Endothelial cell (in vitro differentiated cells): ENCODE measurements at places on chromosomes 1 and 21.

DNA sequence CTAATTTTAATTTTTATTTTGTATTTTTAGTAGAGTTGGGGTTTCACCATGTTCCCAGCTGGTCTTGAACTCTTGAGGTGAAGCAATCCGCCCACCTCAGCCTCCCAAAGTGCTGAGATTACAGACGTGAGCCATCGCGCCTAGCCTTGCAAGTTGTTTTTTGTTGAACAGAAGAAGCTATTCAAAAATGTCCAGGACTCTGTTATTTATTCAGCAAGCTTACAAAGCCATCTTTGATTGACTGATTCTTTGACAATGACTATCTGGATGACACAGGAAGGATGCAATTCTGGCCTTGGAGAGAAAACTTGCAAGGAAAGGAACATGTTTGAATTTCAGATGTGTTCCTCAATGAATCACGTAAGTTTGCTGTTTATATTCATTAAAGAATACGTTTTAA is 63.5 kb downstream of the MAP3K7CL start:
- no peak for DNase-seq

DNA sequence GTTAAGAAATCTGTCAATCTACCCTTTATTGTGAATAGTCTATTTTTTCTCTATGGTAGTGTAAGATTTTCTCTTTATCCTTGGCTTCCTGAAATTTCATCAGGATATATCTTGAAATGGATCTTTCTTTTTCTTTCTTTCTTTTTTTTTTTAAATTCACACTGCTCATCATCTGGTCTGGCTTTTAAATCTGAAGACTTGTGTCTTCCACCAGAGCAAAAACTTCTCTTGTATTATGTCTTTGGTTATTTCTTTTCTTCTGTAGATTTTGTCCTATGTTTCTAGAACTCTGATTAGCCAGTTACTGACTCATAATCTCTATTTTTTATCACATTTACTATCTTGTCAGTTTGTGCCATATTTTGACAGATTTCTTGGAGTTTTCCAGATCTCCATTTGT is 133.8 kb upstream of the LMO4 start:
- no peak for DNase-seq

DNA sequence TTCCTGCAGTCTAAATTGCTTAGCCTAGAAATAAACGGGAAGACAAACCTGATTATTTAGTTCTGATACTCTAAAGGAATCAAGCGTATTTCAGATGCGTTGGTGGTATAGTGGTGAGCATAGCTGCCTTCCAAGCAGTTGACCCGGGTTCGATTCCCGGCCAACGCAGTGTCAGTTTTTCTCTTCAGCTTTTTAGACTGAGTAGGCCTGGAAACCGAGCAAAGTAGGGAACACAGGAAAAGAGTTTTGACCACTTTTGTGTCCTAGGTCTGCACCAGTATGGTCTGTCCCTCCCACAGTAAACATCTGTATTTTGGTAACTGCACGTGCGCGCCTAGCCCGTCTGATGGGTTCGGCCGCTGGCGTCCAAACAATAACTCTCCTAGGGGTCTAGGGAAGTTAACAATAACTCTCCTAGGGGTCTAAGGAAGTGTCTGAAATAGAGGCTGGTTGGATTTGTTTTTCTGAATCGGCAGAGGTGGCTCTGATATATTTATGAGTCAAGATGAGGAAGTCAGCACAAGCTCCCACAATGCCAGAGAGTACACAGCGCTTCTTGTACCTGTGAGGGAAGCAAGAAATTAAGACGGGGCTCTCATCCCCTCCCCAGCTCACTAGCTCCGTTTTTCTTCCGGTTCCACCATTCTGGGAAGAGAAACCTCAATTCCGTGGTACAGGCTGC is 15.6 kb upstream of the HJV start:
- peak; percentile 81 for DNase-seq

GRCh38 chr1:93690341-93690740 is 8.7 kb upstream of the BCAR3 start:
- DNase-seq = no peak

GRCh38 chr21:31267644-31268043 is 76.4 kb downstream of the TIAM1 start:
- DNase-seq = no peak

- no peak for DNase-seq
Observed at GRCh38 chr1:98839840-98840239, 164.8 kb downstream of the PLPPR5 start.

DNA sequence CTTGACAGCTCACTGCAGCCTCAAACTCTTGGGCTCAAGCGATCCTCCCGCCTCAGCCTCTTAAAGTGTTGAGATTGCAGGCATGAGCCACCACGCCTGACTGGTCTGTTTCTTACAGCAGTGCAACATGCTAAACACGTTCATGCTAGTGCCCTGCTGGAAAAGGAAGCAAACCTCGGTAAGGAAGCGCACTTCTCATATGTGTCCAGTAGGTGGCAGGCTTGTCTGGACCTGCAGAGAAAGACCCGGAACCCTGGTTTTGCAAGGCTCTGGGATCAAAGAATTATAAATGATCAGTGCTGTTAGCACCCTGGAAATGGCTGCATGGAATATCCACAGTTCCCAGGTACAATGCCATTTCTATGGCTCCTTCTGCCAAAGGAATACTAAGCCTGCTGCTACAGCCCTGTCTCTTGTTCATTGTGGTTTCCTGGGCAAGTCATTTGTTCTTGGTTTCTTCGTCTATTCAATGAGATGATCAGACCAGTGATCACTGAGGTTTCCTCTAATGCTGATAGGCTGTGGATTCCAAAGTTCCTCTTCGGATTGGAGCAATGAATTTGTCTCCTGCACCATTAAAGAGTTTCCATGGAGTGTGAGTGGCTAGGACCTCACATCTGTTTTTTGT is 15.9 kb downstream of the RNU5D-1 start:
- peak; percentile 70 for DNase-seq

DNA sequence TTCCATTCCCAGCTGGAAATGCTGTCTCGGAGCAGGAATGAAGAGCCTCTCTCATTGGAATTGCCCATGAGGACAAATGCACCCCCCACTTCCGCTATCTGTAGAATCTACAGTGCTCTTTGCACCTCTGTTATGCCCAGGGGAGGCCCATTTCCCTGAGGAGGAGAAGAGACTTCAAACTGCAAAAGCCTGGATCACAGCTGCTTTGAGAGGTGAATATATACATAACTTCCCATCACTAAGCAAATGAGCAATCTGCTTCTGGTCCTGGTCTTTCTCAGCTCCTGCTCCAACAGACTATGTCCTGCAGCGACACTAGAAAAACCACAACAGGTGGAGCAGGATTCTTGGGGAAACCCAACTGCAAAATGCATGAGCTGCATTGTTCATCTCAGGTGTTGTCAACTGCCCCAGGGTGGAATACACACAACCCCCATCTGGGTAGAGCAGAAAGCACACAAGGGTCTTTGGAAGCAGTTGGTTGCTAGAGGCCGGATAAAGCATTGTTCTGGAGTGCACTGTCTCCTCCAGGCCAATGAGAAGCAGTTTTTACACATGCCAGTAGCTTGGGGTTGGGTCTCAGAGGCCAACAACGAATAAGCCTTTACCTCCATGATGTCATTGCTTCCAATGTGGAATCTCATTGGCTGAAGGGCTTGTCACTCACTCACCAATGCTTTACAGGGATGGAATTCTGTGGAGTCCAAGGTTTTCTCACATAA is 67.7 kb upstream of the RAB4A start:
- DNase-seq = peak; percentile 55

GRCh38 chr1:113861641-113862040 is 9.9 kb downstream of the PTPN22 start:
- DNase-seq = no peak

DNA sequence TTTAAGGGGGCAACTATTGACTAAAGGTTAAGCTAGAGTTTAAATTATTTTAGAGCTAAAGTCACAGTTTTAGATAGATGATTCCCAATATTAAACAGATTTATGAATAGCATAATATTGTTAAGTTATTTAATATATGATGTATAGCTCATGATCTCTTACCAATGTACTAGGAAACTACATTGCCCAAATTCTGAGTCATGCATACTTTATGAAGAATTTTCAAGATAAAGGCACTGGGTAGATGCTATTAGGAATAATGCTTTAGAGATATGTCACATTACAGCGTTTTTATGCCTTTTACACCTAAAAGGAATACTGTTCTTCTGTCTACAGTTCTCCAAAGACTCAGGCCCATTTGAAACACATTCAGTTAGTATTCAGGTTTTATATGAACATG is 215.1 kb downstream of the NCAM2 start:
- no peak for DNase-seq

- DNase-seq = no peak
Observed at GRCh38 chr1:95095833-95096217, 21.3 kb upstream of the TLCD4 start.

DNA sequence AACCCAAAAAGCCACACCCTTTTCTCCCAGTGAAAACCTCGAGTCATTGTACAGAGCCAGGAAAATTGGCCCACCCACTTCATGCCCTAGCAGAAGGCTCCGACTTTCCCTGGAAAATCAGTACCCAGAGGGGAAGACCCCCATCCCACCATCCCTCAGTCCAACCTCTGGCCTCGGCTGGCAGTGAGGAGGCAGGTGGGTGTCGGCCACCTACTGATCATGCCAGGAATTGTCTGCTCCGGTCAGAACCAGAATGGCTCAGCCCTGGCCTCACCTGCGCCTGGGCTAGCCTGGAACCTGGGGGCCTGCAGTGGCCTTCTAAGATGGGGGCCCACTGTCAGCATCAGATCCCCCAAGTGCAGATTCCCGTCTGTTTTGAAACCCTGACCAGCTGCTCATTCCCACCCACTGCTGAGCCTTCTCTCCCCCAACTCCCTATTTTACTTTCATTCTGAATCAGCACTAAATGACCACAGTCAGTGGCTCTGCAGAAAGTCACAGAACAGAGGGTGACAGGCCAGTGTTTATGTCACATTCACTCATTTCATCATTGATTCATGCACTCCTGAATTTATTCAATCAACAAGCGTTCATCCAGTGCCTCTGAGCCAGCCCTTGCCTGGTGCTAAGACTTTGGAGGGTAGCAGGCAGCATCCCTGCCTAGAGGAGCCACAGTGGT is 3.0 kb upstream of the S100A9 start:
- DNase-seq = no peak

GRCh38 chr1:197911111-197911856 is 5.9 kb upstream of the LHX9 start:
- DNase-seq = no peak

GRCh38 chr1:5681654-5682053 is 310.6 kb downstream of the NPHP4 start:
- DNase-seq = no peak

GRCh38 chr1:186500804-186501203 is 39.9 kb upstream of the PDC start:
- no peak for DNase-seq

DNA sequence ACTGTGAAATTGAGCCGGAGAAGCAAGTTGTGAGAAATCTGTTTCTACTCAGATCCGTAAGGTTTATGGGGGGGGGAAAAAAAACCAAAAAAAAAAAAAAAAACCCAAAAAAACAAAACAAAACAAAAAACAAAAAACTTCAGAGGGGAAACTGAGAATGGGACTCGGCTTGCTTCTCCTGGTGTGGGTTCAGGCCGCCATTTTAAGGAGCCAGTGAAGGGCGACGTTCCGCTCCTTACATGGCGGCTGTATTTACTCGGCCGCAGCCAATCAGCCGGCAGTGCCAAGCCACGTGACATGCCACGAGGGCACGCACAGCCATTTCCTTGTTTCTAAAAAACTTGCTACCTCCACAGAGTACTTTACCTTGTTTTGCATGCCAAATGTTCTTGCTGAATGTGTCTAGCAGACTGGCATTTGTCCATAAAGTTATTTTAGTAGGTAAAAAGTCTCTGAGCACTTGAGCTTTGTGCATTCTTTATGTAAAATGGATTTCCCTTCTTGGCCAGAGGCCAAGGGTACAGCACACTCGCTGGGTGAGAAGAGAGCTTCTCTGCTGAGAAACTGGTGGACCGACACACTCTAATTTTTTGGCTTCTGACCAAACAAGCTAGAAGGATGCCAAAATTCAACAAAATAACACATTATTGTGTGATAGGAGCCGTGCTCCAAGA is 101.8 kb downstream of the NFIA start:
- DNase-seq = no peak

DNA sequence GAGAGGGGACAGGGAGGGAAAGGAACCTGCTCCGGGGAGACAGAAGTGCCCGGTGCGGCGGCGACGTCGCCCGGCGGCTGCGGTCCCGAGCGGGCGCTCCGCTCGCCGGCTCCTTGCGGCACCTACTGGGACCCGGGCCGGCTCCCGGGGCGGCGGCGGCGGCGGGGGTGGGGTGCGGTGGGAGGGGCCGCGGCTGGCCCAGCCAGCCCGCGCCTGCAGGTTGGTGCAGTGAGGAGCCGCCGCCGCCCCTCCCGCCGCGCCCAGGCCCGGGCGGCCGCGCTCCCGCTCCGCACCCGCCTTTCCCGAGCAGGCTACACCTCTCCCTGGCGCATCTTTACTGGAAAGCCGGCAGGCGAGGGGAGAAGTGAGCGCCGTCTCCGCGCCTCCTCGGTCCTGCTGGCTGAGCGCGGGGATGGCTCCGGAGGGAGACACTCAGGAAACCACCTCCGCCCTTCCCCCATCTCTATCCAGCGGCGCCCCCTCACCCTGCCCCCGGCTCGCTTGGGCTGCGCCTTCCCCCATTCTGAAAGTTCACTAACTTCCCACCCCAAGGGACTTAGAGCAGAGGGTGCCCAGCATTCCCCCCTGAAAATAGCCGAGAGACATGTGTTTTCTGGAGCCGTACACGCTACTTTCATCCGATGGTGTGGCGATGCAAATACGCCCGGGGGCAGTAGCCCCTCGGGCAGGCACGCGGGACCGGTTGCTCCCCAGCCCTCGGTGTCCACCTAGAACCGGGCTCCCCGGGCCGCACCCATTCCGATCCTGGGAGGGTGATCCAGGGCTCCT is at the start of gene PLD5:
PLD5 (minus strand) TSS at position 127 of the 789 bp plus-strand sequence.
- peak; percentile 31 for DNase-seq

DNA sequence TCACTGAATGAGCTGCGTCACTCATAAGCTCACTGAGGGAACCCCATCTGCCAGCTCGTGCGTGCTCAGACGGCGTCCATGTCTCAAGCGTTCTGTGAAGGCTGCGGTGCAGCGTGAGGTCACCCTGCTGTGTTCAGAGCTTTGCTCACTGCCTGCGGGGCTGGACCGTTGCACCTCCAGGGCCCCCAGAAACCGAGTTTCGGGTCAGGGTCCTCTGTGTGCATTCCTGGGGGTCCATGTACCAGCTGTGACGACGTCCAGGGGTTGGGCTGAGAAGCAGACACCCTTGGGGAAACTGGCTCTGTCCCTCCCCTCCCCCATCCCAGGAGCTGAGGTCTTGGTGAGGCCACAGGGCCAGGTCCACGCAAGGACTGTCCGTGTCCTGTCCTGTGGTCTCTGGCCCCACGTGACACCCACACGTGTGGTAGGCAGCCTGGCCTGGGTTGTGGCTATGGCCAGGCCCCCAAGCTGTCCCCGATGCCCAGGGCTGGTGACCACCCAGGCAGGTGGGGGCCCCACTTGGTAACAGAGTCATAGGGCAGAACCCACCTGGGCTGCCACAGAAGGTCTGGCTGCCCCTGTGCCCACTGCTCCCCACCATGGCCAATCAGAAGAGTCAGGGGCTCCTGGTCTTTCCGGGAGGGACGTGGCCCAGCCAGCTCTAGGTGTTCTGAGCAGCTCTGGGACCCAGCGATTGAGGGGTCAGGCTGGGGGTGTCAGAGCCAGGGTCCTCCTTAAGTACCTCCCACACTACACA is 24.4 kb downstream of the FTCD start:
- DNase-seq = no peak
